Effector CD8-positive, alpha-beta T cell (primary cell): ENCODE measurements at places on chromosomes 5 and 9.

- no peak for DNase-seq
These were observed 21.5 kb upstream of the IDNK start for GRCh38 chr9:83601463-83601862.

- DNase-seq: no peak
These were observed 18.4 kb downstream of the NXNL2 start for GRCh38 chr9:88553350-88553749.

DNA sequence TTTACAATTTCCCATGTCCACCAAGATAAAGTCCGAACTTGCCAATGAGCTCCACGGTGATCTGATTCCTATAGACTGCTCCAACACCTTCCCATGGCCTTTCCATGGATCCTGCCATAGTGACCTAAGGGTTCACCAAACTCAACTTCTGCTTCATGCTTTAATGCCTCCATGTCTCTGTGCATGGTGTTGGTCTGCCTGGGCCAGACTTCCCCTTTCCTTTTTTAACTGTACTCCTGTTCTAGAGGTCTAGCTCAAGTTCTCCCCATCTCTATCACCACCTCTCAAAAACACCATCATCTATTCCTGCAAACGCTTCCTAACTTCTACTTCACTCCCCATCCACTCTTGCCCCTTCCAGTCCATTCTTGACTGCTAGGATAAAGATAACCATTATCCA is 14.8 kb upstream of the SMARCA2 start:
- no peak for DNase-seq

DNA sequence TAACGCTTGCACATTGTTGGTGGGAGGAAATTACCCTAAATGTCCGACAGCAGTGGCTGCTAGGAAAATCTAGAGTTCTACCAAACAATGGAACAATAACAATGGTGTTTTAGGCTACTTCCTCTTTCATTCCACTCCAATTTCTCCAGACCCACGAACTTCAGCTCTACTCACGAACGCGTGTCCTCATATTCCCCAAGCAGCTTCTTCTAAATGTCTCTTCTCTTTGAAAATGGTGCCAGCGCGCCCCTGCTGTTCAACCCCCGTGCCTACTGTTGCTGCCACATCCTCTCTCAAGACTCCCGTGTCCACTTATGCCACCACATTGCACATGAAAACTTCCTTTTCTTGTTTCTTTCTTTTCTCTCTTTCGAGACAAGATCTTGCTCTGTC is 25.6 kb downstream of the OR2V2 start:
- DNase-seq: no peak

GRCh38 chr9:127943011-127943662 is 5.5 kb upstream of the DPM2 start:
- DNase-seq: no peak
